Stimulated activated CD4-positive, alpha-beta T cell treated with anti-CD3 and anti-CD28 coated beads, Interleukin-12 subunit alpha, Interleukin-12 subunit beta, amount 100 ng/mL, for 24 hours (primary cell): ENCODE measurements at places on chromosomes 5 and 9.

DNA sequence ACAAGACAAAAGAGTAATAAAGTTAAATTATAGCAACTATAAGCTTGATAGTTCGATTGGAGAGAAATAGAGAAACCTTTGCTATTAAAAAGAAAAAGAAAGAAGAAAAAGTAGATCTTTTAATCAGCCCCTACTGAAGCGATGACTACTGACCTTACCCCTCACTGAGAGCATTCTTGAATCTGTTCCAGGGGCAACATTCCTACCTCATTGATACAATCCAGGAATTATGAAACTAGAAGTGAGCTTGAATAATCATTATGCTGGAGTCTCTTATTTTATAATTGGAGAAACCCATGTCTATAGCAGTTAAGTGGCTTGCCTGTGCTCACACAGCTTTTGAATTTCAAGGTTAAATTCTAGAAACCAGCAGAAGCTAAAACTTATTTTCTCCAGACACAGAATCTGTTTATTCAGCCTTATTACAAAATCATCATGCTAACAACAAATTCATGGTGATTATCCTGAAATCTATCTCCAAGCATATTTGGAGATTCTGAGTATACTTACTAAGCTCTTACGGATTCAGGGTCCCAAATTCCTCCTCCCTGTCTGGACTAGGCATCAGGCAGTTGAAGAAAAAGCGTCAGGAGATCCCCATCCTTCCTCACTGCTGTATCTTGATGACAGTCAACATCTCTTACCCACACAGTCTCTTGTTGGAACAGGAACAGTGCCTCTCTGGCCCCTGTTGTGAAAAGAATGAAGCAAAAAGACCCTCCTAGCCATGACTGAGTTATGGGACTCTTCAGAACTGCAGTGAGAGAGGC, 547.6 kb upstream of the WWC1 start:
- DNase-seq = no peak

DNA sequence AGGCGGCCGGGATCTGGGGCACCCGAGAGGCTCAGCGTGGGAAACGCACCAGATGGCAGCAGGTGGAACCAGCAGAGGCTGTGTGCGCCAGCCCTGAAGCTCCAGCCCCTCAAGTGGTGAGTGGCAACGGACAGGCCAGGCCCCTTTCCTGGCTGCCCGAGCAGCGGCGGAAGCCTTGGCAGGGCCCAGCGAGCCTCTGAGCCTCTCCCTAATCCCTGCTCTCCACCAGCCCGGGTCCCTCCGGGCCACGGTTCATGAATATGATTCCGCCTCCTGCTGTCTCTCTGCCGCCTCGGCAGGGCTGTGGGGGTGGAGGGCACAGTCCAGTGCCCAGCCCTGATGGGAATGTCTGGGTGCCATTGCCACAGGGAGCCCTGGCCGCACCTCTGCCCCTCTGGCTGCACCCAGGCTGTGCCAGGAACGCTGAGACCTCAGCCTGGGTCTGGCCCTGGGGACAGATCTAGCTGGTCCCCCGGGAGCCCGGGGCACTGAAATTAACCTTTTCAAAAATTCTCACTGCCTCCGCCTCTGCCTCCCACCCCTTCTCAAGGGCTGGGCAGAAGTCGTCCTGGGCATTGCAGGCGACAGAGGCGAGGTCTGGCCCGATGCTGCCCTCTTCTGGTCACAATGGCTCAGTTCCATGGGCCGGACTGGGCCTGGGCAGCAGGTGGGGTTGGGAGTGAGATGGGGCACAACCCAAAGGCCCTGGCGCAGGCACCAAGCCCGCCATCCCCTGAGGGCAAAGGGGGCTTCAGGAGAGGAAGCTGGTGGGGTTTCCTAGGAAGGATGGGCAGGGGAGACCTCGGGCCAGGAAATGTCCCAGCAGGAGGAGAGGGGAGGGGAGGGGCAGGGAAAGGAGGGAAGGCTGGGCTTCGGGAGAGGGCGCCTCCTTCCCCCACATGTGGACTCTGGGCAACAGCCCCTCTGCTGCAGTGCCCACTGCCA, 20.3 kb downstream of the CCDC187 start:
- peak; percentile 69 for DNase-seq

- no peak for DNase-seq
Measured at GRCh38 chr5:175658299-175659145, 651 bp downstream of the HRH2 start.

DNA sequence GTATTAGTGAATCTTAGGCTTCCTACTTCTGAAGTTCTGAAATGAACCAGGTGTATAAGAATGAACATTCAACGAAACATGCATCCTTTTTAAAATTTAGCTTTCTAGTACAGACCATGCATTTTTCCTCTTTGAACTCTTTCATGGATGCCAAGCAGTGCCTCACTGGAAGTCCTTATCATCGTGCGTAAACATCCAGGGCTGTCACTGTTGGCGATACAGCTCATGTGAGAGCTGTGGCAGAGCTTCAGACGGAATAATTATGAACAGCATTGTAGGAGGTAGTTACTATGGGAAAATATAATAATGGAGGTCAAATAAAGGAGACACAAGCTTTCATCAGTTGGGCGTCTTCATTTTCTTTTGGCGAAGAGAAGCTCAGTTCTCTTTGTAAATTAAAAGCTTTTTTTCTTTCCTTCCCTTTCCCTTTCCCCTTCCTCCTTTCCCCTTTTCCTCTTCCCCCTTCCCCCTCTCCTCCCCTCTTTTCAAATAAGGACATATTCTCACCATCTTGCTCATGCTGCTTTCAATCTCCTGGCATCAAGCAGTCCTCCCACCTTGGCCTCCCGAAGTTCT, 167.3 kb downstream of the KDM4C start:
- DNase-seq = no peak

DNA sequence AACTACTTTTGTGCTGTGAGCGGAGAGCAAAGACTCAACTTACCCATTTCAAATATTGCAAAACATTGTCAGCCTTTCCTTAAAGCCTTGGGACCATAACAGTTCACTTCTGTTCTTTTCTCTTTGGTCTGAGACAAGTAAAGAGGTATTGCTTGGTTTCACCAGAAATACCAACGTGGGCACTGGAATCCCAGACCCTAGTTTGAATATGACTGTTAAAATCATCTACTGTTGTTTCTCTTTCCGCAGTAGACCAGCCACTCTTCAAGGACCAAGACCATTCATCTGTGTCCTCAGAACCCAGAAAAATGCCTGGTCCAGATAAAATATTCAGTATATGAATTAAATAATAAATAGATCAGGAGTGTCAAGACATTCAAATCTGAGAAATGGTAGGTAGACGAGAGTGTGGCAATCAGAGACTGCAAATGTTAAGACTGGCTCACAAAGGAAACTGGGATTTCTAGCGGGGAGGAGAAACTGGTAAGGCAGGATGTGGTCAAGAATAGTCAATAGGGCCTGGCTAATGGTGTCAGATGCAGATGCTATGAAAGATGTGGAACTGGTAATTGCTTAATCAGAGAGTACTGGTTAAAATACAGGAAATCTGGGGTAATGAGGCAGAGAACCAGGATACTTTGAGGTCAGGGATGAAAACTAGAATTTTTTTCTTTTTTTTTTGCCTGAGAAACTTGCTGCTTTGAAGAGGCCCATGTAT, 82.1 kb upstream of the IL33 start:
- DNase-seq = no peak

GRCh38 chr5:115703514-115703913, 77.7 kb upstream of the TMED7 start:
- DNase-seq = no peak

DNA sequence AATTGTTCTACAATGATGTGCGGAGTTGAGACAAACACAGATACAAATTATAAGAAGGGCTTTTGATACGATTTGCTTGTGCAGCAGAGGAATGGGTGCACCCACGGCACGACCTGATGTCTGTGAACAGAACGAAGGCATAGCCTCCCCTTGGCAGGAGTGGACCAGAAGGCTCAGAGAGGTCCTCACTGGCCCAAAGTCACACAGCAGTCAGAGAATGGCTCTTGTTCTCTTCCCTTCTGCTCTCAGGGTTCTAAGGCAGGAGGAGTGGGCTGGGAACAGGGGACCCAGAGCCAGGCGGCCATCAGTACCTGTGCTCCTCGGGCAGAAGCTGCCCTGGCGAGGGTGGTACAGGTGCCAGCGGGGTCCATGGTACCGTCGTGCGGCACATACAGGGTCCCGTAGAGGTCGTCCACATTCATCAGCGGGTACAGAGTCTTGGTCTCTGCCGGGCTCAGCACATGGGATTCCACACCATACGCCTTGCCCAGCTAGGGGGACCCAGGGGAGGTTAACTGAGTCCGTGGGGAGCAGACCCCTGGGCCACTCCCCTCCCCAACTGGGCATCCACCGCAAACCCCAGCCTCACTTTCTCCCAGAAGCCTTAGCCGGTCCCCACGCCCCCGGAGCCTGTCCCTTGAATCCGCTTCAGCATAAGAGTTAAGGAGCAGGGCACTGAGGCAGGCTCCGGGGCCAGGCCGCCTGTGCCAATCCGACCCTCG, 7.0 kb downstream of the SARDH start:
- no peak for DNase-seq

DNA sequence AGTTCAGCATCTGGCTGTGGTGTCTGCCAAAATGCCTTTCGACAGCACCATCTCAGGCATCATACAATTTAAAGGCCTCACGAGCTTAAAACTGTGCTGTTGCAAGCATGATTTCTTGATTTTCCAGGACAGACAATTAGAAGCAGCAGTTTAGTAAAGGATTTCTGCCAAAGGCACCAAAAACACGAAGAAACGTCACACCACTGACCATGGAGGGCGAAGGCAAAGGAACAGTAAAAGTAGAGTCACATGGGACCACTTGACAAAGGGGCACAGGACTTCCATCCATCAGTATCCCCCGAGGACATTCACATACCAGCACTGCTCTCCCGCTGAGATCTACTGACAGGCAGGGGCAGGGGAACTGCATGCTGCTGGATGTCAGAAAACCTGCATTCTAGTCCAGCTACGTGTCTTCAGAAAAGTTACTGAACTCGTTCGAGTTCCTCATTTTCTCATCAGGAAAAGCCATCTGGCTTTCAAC, 70.4 kb upstream of the FBXW11 start:
- DNase-seq = no peak

DNA sequence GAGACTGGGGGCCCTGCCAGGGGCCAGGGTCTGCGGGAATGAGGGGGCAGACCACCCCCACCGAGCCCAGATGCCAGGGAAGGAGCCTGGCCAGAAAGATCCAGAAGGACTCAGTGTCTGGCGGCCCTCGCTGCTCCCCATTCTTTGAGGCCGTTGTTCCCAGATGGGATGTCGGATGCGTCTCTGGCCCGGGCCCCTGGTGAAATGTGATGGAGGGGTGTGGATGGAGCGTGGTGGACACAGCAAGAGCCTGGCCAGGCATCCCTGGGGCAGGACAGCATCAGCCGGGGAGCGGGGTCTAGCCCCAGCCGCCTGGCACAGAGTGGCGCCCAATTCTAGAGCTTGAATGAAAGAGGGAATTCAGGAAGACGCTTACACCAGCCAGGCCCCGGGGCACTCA, 46.2 kb upstream of the NKD2 start:
- no peak for DNase-seq

DNA sequence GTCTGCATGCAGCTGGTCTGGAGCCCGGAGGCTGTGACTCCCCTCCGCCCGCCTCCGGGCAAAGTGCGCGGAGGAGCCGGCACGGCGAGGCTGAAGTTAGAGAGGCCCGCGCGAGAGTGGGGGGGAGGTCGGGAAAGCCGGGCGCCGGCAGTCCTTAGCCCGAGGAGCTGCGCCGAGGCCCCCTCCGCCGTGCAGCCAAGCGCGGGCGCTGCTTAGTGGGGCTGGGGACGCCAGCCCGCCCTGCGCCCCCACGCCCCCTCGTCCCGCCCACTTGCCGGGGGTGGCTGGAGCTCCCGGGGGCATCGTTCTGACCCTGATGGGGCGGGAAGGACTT, 403 bp downstream of the NINJ1 start:
- DNase-seq = no peak

DNA sequence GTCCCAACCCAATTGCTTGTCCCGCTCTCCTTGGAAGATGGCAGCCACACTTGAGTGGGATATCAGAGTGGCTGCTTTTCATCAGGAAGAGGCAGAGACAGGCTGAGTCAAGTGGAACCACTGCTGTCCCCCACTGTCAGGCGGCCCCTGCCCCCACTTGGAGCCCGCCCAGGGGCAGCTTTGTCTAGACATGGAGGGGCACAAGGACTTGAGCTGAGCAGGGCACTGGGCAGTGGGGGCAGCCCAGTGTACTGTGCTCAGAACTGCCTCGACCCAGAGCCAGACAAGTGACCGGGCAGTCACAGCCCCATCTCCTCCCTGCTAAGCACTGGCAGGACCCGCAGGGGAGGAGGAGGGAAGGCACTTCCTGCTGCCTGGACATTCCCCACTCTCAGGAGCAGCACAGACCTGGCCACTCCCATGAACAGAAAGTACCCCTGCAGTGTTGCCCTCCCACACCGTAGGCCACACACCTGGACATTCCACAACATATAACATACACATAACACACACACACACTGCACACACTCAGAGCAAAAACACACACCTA, 91.0 kb downstream of the MRPL36 start:
- DNase-seq = no peak
